Natural killer cell treated with Interleukin-12 subunit alpha and Interleukin-12 subunit beta and Interleukin-15 and Interleukin-18, amount 100 ng/mL, for 72 hours (primary cell): ENCODE measurements at places on chromosomes 6 and 20. TPM values are rescaled to one million over a fixed set of nuclear protein-coding genes. Genes with fewer than 3 reads are reported as not detected.
A peak's percentile ranks its signal among the peaks of the same experiment; 100 is the strongest.

GRCh38 chr20:11063444-11063843 is 389.6 kb upstream of the JAG1 start:
- no peak overlapping the region for H3K4me3 ChIP-seq
- H3K36me3 ChIP-seq = no peaks in the 10 kb centered on the region
- H3K27me3 ChIP-seq = no peaks in the 10 kb centered on the region
- no peaks in the 10 kb centered on the region for H3K4me1 ChIP-seq

GRCh38 chr20:4665591-4665990 is 56.1 kb upstream of the PRND start:
- no peak for DNase-seq
- H3K27me3 ChIP-seq = no peaks in the 10 kb centered on the region
- peak overlapping the region; percentile 79 for H3K4me3 ChIP-seq

- no peaks in the 10 kb centered on the region for H3K36me3 ChIP-seq
- H3K4me1 ChIP-seq = no peaks in the 10 kb centered on the region
- H3K4me3 ChIP-seq = no peak overlapping the region
- H3K27ac ChIP-seq = no peak overlapping the region
- no peak for DNase-seq
- no peaks in the 10 kb centered on the region for H3K27me3 ChIP-seq
Measured at GRCh38 chr6:79686707-79687309, 55.7 kb downstream of the SH3BGRL2 start.

DNA sequence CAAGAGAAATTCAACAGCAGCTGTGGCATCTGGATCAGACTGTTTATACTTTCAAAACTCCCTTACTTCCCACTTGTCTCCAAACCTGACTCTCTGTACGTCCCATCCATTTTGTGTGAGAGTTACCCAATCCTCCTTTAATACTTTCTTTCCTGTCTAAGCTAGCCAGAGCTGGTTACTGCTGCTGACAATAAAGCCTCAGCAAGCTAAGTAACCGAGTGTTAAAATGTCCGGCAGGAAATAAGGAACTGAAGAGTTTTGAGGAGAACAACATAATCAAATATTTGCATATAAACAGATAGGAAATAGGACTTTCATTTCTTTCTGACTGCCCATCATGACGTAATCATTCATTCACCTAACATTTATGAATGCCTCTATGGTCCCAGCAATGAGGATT is 11.6 kb downstream of the TMEM30A start:
- H3K4me1 ChIP-seq = peaks cover 51% of the 10 kb centered on the region
- H3K27me3 ChIP-seq = no peaks in the 10 kb centered on the region
- no peak for DNase-seq
- H3K4me3 ChIP-seq = no peak overlapping the region
- peaks cover 5% of the 10 kb centered on the region for H3K36me3 ChIP-seq

Gene MUCL3
- not detected for total RNA-seq

- no peaks in the 10 kb centered on the region for H3K27me3 ChIP-seq
- H3K4me1 ChIP-seq = no peaks in the 10 kb centered on the region
- H3K4me3 ChIP-seq = no peak overlapping the region
- no peaks in the 10 kb centered on the region for H3K36me3 ChIP-seq
- H3K27ac ChIP-seq = no peak overlapping the region
Measured at GRCh38 chr6:153790876-153791473, 248.1 kb upstream of the OPRM1 start.

DNA sequence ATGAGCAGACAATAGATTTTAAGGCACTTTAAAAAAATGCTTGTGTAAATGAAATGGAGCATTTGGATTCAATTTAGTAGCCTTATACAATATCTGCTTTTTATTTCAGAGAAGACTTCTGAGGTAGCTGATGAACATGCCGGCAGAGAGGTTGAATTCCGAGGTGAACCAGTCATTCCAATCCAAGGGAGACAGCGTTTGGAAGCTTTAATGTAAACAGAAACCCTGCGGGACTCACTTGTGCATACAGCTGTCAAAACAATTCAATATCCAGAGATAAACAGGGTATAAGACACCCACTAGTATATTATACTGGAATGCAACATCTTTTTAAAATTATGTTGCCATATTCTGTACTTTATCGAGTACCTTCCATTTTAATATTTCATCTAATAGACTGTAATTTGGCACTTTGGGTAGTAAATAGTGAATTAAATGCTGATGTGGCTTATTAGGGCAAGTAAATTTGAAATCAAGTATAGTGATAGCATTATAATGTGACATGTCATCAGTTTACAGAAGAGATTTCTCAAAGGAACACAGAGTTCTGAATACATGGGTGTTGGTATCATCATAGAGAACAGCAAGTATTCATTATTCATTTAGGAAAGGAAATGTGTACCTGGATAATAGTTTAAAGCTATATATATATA is 347.7 kb downstream of the PRKN start:
- H3K27me3 ChIP-seq = no peaks in the 10 kb centered on the region
- no peaks in the 10 kb centered on the region for H3K4me1 ChIP-seq
- H3K4me3 ChIP-seq = no peak overlapping the region
- no peak overlapping the region for H3K27ac ChIP-seq
- DNase-seq = no peak

Gene SLC16A10
- total RNA-seq = 0.48 TPM

DNA sequence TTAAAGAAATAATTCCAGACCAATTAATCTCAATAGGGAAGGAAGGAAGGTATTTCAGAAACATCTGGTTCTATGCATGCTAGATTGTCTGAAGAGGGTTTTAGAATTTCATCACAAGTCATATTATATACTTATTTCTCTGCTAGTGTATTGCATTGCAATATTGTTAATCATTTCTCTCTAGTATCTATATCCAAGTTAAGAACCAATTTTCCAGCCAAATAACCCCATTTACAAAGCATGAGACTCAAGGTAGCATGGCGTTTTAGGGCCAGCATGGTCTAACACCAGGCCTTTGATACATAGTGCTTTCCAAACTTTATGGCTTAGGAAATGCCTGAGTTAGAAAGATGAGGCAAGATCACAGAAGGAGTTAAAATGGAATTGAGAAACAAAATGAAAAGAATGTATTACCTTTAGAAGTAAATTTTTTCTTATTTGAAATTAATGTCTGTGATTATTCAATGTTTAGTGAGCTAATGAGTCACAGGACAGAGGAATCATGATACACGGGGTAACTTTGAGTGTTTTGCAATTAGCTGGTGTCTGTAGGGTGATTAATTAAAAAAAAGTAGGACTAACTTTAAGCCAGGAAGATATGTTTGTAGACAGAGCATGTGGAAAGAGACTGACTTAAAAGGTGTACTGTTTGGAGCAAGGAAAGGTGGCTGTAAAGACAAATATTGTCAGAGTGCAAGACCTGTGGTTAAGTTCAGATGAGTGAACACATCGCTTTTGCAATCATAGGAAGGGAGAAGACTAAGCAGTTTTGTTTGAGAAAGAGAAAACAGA is 1006.2 kb upstream of the CITED2 start:
- H3K4me3 ChIP-seq = no peak overlapping the region
- no peak overlapping the region for H3K27ac ChIP-seq
- no peaks in the 10 kb centered on the region for H3K4me1 ChIP-seq
- no peaks in the 10 kb centered on the region for H3K27me3 ChIP-seq
- no peak for DNase-seq
- no peaks in the 10 kb centered on the region for H3K36me3 ChIP-seq

GRCh38 chr6:23213193-23213592 is 643.8 kb downstream of the HDGFL1 start:
- no peak overlapping the region for H3K4me3 ChIP-seq
- no peak for DNase-seq
- no peak overlapping the region for H3K27ac ChIP-seq

GRCh38 chr6:98828211-98828788 is 6.1 kb upstream of the POU3F2 start:
- DNase-seq = no peak
- H3K4me3 ChIP-seq = no peak overlapping the region
- peaks cover 59% of the 10 kb centered on the region for H3K27me3 ChIP-seq
- peaks cover 25% of the 10 kb centered on the region for H3K4me1 ChIP-seq

Gene TCP1
- 498 TPM for total RNA-seq

- H3K4me3 ChIP-seq = no peak overlapping the region
- H3K36me3 ChIP-seq = no peaks in the 10 kb centered on the region
- H3K27ac ChIP-seq = no peak overlapping the region
- DNase-seq = no peak
Measured at GRCh38 chr6:148223424-148223842, 119.2 kb upstream of the SASH1 start.

Gene NKX2-2
- total RNA-seq = not detected

DNA sequence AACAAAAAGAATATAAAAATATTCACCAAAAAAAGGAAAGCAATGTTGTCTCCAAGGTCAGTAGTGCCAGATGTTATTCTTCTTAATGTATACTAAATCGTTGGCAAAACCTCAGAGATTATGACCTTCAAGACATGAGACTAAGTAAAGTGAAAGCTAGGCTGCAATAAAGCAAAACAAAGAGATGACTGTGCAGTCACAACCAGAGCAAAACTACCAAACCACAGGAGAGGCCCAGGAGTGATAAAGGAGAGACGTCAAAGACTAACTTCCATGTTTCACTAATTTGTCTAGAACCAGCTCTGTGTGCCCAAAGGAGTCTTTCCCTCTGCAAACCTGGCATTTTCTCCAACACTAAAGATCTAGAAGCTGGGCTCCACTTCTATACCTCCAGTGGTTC is 155.9 kb upstream of the POU3F2 start:
- no peaks in the 10 kb centered on the region for H3K27me3 ChIP-seq
- no peak overlapping the region for H3K27ac ChIP-seq
- H3K4me1 ChIP-seq = no peaks in the 10 kb centered on the region
- no peak for DNase-seq
- H3K4me3 ChIP-seq = no peak overlapping the region

- peak overlapping the region; percentile 81 for H3K27ac ChIP-seq
- peaks cover 4% of the 10 kb centered on the region for H3K27me3 ChIP-seq
- peak overlapping the region; percentile 67 for H3K4me3 ChIP-seq
- DNase-seq = peak; percentile 75
- H3K4me1 ChIP-seq = peaks cover 32% of the 10 kb centered on the region
Measured at GRCh38 chr20:23126281-23127061, 40.3 kb upstream of the CD93 start.

Gene TRIM31
- not detected for total RNA-seq

- no peaks in the 10 kb centered on the region for H3K36me3 ChIP-seq
- no peak overlapping the region for H3K4me3 ChIP-seq
- peaks cover 24% of the 10 kb centered on the region for H3K4me1 ChIP-seq
- DNase-seq = no peak
Measured at GRCh38 chr6:15061180-15061641, 184.7 kb upstream of the JARID2 start.

- H3K36me3 ChIP-seq = no peaks in the 10 kb centered on the region
- no peaks in the 10 kb centered on the region for H3K4me1 ChIP-seq
- H3K27me3 ChIP-seq = no peaks in the 10 kb centered on the region
- H3K4me3 ChIP-seq = no peak overlapping the region
- no peak overlapping the region for H3K27ac ChIP-seq
- DNase-seq = no peak
Measured at GRCh38 chr6:50120300-50120699, 70.6 kb upstream of the DEFB112 start.

GRCh38 chr20:53795170-53795569 is 201.5 kb upstream of the ZNF217 start:
- H3K36me3 ChIP-seq = no peaks in the 10 kb centered on the region
- no peaks in the 10 kb centered on the region for H3K4me1 ChIP-seq
- no peak for DNase-seq
- no peak overlapping the region for H3K4me3 ChIP-seq
- no peaks in the 10 kb centered on the region for H3K27me3 ChIP-seq

Gene LINC00237
- not detected for total RNA-seq

Gene ZNF292
- 65.9 TPM for total RNA-seq

- DNase-seq = no peak
- H3K27me3 ChIP-seq = no peaks in the 10 kb centered on the region
- peaks cover 4% of the 10 kb centered on the region for H3K36me3 ChIP-seq
- no peak overlapping the region for H3K4me3 ChIP-seq
- H3K27ac ChIP-seq = no peak overlapping the region
- H3K4me1 ChIP-seq = peaks cover 22% of the 10 kb centered on the region
Measured at GRCh38 chr6:16442031-16442430, 203.6 kb downstream of the GMPR start.

Gene FLOT1
- 319 TPM for total RNA-seq

- peaks cover 27% of the 10 kb centered on the region for H3K4me1 ChIP-seq
- H3K36me3 ChIP-seq = peaks cover 15% of the 10 kb centered on the region
- no peak for DNase-seq
- H3K27ac ChIP-seq = no peak overlapping the region
Measured at GRCh38 chr6:20608356-20608755, 74.1 kb downstream of the CDKAL1 start.

Gene LPIN3
- not detected for total RNA-seq

GRCh38 chr6:14075095-14075503 is 42.5 kb upstream of the CD83 start:
- H3K27ac ChIP-seq = peak overlapping the region; percentile 87
- no peaks in the 10 kb centered on the region for H3K36me3 ChIP-seq

- no peak overlapping the region for H3K27ac ChIP-seq
- H3K4me1 ChIP-seq = peaks cover 35% of the 10 kb centered on the region
- DNase-seq = no peak
- H3K4me3 ChIP-seq = no peak overlapping the region
- no peaks in the 10 kb centered on the region for H3K36me3 ChIP-seq
Measured at GRCh38 chr6:43809417-43810305, 39.6 kb downstream of the VEGFA start.

Gene CDS2
- 52.0 TPM for total RNA-seq

GRCh38 chr20:17936286-17936760 is 32.3 kb downstream of the SNX5 start:
- DNase-seq = no peak
- no peak overlapping the region for H3K4me3 ChIP-seq
- H3K27ac ChIP-seq = no peak overlapping the region
- H3K4me1 ChIP-seq = peaks cover 16% of the 10 kb centered on the region
- H3K27me3 ChIP-seq = no peaks in the 10 kb centered on the region

GRCh38 chr6:109455437-109456110 is at the start of gene MICAL1:
TSS of gene MICAL1 (minus strand) at chr6:109455772. CDS start at chr6:109454196, 1,576 bp downstream.
- DNase-seq = peak; percentile 77
- H3K27me3 ChIP-seq = no peaks in the 10 kb centered on the region

DNA sequence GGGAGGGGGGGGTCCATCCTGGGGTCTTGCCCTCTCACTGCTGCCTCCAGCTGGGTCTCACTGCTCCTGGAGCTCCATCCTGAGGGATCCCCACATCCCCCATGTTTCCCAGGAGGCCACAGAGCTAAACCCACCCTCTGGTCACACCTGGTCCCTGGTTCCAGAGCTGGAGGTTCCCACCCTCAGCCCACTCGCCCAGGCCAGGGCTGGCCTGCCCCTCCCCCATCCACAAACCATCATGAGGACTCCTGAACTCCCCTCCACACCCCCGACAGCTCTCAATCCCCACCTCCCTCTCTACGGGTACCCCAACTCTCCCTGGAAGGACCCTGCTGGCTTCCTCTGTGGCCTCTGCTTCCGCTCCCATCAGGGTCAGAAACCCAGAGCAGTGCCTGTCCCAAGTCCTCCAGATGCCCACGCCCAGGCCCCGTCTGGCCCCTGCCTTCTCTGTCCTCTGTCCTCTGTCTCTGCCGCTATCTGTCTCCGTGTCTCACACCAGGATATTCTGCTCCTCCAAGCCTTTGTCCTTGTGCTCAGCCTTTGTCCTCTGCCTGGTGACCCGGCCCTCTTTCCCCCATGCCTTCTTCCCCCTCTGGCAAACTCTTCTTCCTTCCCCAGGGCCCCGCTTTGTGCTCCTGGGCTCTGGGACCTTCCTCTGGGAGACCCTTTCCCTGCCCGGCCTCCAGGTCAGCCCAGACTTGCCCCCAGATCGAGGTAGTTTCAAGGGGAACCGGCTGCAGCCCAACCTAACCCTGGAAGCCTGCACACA is 74.0 kb downstream of the SRC start:
- H3K4me1 ChIP-seq = peaks cover 2% of the 10 kb centered on the region
- no peak overlapping the region for H3K27ac ChIP-seq
- DNase-seq = no peak

- no peak overlapping the region for H3K27ac ChIP-seq
- no peak overlapping the region for H3K4me3 ChIP-seq
- DNase-seq = no peak
- H3K27me3 ChIP-seq = peaks cover 9% of the 10 kb centered on the region
- H3K4me1 ChIP-seq = no peaks in the 10 kb centered on the region
- no peaks in the 10 kb centered on the region for H3K36me3 ChIP-seq
Measured at GRCh38 chr20:10200330-10200729, 18.3 kb upstream of the SNAP25 start.

Gene DDX43
- 1.0 TPM for total RNA-seq

Gene TTBK1
- total RNA-seq = 0.75 TPM
